ENCODE measurements at places on chromosomes 3 and 15.

DNA sequence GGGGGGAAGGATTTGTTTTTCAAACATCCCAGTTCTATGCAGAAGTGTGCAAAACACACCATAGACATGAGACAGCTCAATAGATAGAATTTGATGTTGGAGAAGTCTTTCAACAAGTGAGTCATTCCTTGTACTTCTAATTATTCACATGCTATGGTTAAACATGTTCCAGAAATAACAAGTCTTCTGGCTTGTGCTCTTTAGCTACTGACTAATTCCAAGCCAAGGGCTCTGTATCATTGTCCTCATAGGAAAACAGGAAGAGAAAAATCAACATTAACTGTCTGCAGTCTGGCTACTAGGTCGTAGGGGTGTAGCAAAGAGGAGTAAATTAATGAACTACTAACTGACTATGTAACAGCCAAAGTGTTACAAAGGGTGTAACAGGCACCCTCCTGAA lies 25.8 kb downstream of the LDHAL6B start:
- DNase-seq: no peak

DNA sequence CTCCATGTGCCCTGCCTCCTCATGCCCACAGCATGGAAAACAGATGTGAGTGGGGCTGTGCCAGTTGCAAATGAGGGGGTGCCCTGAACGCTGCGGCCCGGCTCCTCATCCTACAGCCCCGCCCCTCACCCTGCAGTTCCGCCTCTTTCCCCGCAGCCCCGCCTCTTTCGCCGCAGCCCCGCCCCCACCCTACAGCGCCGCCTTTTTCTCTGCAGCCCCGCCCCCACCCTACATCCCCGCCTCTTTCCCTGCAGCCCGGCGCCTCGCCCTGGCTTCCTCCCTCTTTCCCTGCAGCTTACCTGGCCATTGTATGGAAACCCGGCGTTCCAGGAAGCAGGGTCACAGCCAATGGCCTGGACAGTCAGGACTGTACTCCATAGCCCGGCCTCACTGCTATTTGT lies 284.9 kb downstream of the TLE3 start:
- no peak for DNase-seq

GRCh38 chr3:171168086-171168485 lies 141.6 kb upstream of the SLC2A2 start:
- DNase-seq: no peak

- DNase-seq: no peak
These were observed 5.6 kb downstream of the RTP3 start for GRCh38 chr3:46503200-46503874.

GRCh38 chr3:46998852-46999515 lies 19.5 kb downstream of the NBEAL2 start:
- DNase-seq: no peak

- DNase-seq: no peak
These were observed 66.6 kb downstream of the DUT start for GRCh38 chr15:48397841-48398240.

GRCh38 chr3:71117572-71118247 lies 465.8 kb downstream of the FOXP1 start:
- DNase-seq: no peak

GRCh38 chr15:56653787-56654186 lies 79.5 kb downstream of the ZNF280D start:
- DNase-seq: no peak

DNA sequence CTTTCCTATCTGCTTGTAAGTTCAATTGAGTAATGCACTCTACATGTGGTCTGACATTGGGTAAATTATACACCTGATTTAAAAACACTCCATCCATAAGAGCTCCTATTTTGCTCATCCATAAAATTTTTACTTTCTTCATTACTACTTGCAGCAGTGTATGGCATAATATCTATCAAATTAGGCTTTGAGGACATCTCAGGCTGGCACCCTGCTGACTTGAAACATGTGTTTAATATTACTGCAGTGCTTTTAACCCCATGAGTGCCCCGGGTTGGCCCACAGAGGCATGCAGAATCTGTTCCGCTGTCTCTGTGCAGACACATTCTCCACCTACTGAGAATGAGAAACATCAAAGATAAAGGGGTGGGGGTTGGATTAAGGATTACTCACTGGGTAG lies 249.9 kb upstream of the DNAJC19 start:
- no peak for DNase-seq

GRCh38 chr3:101954361-101954760 lies 105.0 kb downstream of the NFKBIZ start:
- no peak for DNase-seq

DNA sequence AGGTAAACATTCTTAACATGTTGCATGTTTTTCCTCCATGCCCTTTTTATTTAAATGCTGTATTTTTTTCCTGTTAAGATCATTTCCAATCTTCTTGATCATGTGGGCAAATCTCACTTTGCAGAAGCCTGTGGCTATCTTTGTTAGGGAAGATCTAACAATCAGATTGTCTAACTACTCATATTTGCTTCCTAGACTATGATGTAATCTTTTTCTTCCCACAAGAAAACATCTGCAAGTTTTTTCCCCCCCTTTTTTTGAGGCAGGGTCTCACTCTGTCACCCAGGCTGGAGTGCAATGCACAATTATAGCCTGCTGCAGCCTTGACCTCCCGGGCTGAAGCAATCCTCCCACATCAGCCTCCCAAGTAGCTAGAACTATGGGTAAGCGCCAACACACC lies 15.0 kb upstream of the LMOD3 start:
- DNase-seq: no peak

DNA sequence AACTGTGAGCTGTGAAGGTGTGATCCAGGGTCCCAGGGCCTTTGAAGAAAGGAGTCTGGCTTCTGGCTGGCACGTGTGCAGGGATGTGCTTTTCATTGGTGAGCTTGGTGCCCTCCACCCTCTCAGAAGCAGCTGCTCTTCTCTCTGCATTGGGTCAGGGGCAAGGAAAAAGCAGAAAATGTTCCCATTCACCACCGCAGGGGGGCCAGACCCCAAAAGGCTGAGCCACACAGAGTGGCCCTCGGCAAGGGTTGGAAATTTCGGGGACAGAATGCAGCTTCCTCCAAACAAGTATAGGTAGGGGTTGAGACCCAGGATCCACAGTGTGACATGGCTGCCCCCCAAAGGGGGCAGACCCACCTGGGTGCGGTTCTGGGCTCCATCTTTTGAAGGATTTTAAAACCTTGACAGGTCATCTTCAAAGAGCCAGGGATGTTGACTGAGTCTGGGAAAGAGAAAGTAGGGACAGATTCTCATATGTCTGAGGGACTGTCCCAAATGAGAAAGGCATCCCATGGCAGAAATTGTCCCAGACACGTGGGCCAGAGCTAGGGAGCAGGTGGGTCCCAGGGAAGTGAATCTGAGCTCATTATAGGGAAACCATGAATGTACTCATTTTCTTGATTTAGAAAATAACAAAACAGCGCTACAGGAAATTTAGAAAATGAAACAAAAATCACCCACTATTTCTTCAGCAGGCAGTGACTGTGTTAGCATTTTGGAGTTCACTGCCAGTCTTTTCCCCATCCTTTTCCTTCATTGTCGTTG lies 2.7 kb downstream of the CSK start:
- no peak for DNase-seq

- no peak for DNase-seq
These were observed 122.1 kb downstream of the AQP9 start for GRCh38 chr15:58260205-58260724.

DNA sequence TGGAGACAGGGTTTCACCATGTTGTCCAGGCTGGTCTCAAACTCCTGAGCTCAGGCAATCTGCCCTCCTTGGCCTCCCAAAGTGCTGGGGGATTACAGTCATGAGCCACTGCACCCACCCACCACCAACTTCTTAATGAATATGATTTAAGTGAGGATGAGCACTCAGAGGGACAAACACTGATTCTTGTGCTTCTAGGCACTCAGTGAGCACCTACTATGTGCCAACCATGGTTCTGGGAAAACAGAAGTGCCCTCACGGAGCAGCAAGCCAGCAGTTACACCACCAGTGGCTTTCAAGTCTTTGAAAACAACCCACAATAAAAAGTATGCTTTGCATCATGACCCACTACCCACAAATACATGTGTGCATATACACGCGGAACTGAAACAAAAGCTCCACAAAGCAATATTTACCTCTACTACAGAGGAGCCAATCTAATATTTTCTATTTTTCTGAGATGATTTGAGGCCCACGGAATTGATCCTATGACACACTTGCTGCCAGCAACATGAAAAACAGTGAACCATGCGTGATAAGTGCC lies 91.9 kb downstream of the MEGF11 start:
- no peak for DNase-seq

GRCh38 chr3:66165660-66166059 lies 55.1 kb upstream of the SLC25A26 start:
- DNase-seq: no peak

DNA sequence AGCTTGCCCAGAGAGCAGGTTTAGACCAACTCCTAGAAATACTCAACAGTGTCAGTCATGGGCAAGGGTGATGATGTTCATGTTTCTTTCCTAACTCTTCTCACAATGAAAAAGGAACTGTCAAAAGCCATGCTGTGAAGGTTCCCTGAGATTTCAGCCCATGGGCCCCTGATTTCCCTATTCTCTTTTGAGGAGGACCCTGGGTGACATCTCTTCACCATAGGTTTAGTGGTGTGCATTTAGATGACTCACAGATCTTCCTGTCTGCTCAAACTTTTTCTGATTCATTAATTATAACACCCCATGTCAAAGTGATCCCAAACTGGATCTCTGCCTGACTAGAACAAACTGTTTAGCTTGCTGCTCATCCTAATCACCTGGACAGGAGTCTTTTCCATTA lies 108.0 kb downstream of the BBX start:
- peak; percentile 30 for DNase-seq

- no peak for DNase-seq
These were observed 231.1 kb upstream of the DPH6 start for GRCh38 chr15:35777061-35777460.

DNA sequence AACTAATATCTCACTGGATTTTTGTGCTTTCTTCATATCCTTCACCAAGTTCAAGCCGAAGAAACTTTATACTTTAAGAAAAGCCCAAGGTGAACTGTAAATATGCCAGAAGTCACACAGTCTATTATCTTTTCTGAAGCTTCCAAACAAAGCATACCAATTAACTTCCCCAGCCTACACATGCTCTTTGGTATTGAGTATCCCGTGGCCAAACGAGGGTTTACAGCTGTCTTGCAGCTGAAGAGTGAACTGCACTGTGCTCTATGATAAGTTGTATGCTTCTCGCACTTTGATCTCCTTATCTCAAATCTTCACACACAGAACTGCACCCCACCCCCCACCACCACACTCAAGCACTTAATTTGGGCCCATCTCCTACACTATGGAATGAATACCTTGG lies 215.6 kb upstream of the VEPH1 start:
- no peak for DNase-seq

- DNase-seq: no peak
These were observed 132.2 kb upstream of the SLC24A5 start for GRCh38 chr15:47988564-47988963.

GRCh38 chr3:79369306-79369705 lies 398.5 kb downstream of the ROBO1 start:
- no peak for DNase-seq

DNA sequence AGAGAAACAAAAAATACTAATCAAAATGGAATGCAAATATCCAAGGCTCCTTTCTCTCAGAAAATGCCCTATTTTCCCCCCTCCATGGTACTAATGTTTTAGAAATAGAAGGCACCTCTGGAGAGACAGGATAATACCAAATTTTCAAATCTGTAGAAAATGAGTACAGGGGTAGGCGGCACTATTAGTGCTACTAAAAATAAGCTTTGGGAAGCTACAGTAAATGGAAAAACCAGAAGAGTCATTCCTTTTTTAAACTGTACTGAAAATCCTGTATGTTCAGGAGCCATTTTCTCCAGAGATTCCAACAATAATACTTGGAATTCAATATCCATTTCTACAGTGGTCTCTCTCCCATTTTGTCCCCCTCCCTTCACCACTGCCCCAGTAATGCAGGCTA lies 320.8 kb downstream of the RORA start:
- no peak for DNase-seq

DNA sequence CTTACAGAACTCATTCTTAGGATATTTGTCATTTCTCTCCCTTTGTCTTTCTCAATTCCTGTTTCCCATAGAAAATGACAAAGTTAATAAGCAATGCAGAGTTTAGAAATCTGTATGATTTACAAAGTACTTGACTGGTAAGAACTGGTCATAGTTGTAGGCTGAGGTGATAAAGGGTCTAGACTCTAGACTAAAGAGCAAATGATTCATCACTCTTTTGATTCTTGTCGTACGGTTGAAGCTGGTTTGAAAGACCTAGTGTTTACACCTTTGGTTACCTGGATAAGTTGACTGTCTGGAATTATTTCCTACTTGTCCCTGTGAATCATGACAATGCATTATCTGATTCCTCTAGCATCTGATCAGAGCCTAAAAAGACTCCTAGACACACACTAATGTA lies 58.9 kb upstream of the TP63 start:
- no peak for DNase-seq

- DNase-seq: peak; percentile 36
These were observed 27.5 kb upstream of the MASP1 start for GRCh38 chr3:187318819-187319616.

DNA sequence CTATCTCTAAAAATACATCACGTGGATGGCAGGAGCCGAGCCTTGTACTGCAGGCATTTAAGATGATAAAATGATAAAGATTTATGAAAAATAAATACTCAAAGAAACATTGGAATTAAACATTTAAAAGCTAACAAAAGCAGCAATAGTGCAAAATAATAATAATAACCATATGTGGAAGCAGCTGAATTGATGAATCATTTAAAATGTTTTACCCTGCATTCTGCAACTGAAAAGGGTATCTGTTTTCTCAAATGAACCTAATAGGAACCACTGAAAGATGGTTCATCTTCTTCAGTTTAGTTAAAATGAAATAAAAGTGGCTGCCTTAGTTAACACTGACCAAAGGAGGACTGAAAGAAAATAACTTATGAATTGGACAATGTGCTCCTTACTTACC lies 436.1 kb downstream of the TUSC7 start:
- DNase-seq: no peak

DNA sequence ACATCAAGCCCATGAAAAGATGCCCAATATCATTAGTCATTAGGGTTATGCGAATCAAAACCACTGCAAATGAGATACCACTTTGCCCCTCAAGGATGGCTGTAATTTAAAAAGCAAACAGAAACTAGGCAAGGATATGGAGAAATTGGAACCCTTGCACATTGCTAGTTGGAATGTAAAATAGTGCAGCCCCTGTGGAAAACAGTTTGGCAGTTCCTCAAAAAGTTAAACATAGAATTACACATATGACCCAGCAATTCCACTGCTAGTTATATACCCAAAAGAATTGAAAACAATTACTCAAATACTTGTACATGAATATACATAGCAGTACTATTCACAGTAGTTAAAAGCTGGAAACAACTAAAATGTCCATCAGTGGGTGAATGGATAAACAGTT lies 186.8 kb upstream of the CGNL1 start:
- no peak for DNase-seq

- DNase-seq: no peak
These were observed 120.0 kb upstream of the CTDSPL start for GRCh38 chr3:37741644-37742043.

DNA sequence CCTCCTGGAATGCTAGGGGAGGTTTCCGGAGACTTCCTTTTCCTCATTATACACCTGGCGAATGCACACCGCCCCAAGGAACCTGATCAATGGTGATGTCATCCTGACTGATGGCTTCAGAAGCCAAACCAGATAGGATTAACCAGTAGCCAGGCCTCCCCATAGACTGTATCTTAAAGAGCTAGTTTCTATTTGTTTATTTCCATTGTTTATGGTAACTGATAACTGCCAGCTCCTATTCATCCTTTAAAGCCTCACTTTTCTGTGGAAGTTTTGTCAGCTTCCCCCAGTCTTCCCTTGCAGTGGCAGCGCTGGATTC lies at the start of gene MKRN2OS:
Gene MKRN2OS, minus strand, starts transcription at position 27 of the 319 bp plus-strand sequence. CDS start 35 bp downstream, outside the sequence.
- no peak for DNase-seq

- no peak for DNase-seq
These were observed 136.9 kb upstream of the EIF1B start for GRCh38 chr3:40172560-40172959.

Measured in KG1 (cell line).